ENCODE measurements at places on chromosomes 6 and 20.

- DNase-seq, result no peak
Measured at GRCh38 chr6:161238500-161238899, 35.4 kb downstream of the AGPAT4 start.

DNA sequence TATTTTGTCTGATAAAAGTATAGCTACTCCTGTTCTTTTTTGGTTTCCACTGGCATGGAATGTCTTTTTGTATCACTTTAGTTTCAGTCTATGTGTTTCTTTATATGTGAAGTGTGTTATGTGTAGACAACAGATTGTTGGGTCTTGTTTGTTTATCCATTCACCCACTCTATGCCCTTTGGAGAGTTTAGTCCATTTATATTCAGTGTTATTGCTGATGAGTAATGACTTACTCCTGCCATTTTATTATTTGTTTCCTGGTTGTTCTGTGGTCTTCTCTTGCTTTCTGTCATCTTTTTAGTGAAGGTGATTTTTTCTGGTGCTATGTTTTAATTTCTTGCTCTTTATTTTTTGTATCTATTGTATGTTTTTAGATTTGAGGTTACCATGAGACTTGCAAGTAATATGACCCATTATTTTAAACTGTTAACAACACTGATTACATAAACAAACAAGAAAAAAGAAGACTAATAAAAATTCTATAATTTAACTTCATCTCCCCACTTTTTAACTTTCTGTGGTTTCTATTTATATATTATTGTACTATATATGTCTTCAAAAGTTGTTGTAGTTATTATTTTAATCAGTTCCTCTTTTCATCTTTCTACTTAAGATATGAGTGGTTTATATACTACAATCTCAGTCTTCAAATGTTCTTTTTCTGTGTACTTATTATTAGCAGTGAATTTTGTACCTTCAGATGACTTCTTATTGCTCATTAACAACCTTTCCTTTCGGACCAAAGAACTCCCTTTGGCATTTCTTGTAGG is 323.4 kb downstream of the BTBD9 start:
- DNase-seq, result no peak

DNA sequence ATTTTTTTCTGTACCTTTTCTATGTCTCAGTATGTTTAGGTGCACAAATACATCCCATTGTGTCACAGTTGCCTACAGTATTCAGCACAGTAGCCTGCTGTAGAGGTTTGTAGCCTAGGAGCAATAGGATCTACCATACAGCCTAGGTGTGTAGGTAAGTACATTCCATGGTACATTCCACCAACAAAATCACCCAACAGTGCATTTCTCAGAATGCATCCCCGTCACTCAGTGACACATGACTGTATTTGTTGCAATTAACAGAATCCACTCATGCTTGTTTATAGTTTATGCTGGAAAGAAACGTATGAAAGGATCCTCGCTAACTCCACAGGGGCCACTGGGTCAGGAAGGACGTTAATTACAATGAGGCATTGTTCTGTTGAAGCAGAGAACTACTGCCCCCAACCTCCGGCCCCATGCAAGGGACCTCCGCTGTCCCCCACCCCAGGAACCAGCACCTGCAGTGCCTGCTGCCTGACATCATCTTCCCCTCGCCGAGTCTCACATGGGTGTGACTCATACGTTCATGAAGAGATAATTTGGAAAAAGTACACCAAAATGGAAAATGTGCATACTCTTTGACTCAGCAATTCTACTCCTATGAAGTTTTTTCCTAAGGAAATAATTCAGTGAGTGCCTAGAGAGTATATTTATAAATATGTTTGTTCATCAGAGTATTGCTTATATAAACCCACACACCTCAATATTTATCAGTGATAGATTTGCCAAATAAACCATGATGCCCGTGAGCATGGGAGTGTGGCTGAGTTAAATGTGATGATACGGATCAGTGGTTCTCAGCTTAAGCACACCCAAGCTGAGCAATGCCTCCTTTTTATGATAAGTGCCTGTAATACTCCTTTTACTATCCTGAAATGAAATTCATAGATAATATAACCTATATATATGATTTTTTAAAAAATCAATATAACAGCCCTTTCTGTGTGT is 156.4 kb upstream of the ECI2 start:
- DNase-seq, result no peak

GRCh38 chr6:168166627-168167026 is 87.6 kb upstream of the FRMD1 start:
- DNase-seq, result no peak

DNA sequence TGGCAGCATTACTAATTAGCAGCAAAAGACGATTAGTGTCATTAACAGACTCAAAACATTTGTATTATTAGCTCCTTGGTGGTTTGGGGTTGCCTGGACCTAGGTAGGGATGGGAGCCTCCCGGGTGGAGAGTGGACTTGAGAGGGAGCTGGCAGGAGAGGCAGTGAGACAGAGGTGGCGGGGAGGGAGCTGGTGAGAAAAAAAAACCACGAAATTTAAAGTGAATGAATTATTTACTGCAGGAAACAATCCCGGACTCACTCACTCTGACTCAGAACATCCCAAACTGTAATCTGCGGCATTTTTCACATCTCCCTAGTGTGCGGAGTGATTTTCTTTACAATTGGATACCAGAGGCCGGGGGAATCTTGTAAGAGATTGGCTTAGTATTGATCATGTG is 14.3 kb upstream of the CDH22 start:
- no peak for DNase-seq

GRCh38 chr20:43955062-43955749 is 40.6 kb downstream of the TOX2 start:
- peak; percentile 62 for DNase-seq

GRCh38 chr6:736657-737446 is 43.9 kb upstream of the EXOC2 start:
- DNase-seq, result no peak

DNA sequence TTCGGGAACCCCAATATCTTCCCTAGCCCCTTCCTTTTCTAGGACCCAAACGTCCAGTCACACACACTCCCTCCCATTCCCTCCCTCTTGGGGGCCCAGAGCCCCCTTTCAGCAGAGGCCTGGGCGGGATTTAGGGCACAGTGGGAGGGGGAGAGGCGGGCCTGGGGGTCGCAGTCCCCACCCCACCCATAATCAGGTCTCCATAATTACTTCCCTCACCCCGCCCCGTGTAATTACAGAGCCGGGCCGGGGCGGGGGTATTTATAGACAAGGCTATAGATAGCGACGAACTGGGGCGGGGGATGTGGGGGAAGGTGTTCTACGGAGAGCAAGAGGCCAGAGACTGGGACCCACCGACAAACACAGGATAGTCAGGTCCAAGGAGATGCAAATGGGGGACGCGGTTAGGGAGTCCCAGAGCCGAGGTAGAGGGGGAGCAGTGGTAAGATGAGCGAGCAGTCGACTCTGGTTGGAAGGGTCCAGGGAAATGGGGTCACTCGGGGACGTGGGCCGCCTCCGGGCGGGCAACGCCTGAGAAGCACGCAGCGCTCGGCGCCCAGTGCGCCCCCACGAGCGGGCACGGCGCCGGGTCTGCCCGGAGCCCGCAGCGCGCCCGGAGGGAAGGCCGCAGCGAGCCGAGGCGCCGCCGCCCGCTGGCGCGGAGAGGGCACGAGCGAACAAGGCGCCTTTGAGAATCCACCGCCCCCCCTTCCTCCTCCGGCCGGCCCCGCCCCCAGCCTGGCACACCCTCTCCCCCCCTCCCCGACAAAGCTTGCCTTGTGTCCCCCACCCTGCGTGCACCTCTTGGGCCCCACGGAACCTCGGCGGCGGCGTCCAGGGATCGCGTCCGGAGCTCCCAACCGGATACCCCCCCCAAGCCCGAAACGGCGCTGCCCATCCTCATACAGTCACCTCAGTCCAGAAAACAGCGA is 670 bp upstream of the COL11A2 start:
- no peak for DNase-seq

DNA sequence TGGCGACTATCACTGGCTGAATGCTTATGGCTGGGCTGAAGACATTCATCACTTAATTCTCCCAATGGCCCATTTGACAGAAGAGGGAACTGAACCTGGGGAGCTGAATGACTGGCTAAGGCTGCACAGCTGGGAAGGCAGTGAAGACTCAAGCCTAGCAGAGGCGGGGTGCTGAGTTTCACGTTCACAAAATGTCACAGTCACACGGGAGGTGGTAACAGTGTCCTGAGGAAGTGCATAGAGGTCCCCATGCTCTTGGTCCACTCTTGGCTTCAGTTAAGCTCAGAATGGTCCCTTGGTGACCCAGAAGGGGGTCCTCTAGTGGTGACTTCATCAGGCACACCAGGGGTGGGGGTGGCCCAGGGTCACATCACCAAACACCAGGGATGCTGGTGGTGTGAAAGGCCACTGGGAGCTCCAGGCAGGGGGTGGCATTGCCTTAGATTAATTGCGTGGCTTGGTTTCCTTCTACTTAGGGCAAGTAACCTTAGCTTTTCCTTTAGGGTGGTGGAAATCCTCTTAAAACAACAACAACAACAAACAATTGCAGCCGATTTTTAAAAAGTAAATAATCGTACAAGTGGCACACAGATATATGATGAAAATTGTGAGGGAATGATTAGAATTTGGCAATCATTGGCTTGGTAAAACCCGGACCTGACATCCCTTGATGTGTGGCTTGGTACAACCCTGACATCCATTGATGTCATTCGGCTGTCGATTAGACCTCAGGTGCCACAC is 45.0 kb downstream of the SULF2 start:
- DNase-seq, result no peak

DNA sequence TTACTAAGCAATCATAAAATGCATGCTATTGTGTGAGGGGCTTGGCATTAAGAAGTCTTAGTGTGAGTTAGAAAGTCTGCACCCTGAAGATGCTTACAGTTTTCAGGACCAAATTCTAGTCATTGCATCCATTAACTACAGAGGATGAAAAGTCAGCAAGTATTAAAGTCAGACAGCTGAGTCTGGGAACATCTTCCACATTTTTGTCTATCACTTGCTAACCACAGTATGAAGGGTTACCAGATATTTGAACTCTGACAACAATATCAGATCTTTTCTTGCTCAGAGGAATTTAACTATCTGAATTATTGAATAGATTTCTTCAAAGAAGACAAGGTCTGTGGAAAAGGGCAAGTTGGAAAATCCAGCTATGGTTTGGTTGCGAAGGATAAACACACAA is 264.4 kb downstream of the BTBD9 start:
- DNase-seq, result no peak

DNA sequence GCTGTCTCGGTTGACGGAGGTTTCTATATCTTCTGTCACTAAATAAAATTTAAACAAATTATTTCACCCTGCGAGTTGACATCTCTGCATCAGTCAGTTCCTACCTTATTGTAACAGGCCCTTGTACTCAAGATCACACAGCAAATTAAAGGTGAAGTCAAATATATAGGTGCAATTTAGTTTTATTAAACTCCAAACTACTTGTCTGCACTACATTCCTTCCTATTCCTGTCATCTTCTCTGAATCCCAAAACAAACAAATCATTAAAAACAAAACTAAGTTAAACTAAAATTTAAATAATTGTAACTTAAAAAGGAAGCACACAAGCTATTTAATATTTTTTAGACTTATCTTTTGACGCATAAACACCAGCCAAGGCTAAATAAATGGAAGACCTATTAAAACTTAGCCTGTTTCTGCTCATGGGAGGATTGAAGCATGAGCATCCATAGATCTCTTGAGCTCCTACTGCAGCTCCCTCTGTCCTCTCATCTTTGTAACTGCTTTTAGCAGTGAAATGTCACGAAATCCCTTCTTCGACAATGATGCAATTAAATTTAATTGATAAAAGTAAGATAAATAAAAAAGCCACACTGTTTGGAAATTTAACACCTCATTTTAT is 1152.3 kb upstream of the GJE1 start:
- DNase-seq, result no peak

- DNase-seq, result no peak
Measured at GRCh38 chr6:113011801-113012200, 664.7 kb downstream of the RFPL4B start.

GRCh38 chr6:30169658-30170614 is 6.6 kb downstream of the TRIM15 start:
- DNase-seq, result peak; percentile 8

DNA sequence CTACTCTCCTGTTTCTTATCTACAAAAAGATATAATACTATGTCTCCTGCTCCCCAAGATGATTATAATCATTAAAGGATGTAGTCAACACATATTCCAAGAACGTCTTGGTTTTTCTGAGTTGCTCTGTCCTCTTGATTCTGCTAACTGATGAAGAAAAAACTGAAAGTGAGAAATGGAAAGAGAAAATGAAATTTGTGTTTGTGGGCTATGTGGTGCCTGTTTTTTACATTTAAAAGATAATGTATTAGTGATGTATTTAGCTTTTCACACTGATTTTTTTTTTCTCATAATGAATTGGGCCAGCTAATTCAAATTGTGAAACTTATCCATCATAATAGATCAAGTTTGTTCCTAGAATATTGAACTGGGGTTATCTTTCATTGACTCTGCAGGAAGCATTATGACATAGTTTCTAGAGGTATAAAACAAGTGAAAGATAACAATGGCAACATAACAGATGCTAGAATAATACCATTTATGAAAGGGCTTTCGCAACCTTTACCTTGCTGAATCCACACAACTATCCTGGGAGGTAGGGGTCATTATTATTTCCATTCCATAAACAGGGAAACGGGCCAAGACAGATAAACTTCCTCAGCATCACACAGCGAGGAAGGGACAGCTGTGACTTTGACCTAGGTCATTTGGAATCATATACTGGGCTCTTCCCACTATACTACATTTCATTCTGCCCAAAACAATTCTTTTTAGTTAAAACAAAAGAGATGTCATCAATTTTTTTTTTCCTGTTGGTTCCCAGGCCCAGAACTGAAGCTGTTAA is 336.7 kb downstream of the GJA1 start:
- DNase-seq, result no peak

- DNase-seq, result no peak
Measured at GRCh38 chr6:41696788-41697187, 38.6 kb downstream of the TFEB start.

- DNase-seq, result no peak
Measured at GRCh38 chr20:1807394-1807793, 87.8 kb upstream of the SIRPA start.
